ENCODE measurements at places on chromosomes 6 and 20.

- no peak for DNase-seq
Measured at GRCh38 chr6:24228681-24229255, 102.8 kb downstream of the NRSN1 start.

- DNase-seq, result no peak
Measured at GRCh38 chr6:42831237-42831636, 48.2 kb upstream of the RPL7L1 start.

- no peak for DNase-seq
Measured at GRCh38 chr6:170369403-170369802, 62.8 kb downstream of the FAM120B start.

DNA sequence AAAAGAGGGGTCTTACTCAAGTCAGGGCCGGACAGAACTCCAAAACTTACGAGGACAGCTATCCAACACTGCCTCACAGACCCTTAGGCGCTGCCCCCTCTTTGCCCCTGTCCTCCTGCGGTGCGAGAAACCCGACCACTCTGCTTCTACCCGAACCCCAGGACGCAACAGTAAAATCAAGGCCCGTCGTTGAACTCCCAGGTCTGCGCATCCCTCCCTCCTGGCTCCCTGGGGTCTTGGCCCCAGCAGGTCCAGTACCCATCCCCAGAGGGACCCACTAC, 6.4 kb downstream of the OLIG3 start:
- no peak for DNase-seq

- no peak for DNase-seq
Measured at GRCh38 chr20:19779634-19780033, 21.6 kb downstream of the RIN2 start.

- no peak for DNase-seq
Measured at GRCh38 chr6:45808917-45809316, 206.7 kb downstream of the CLIC5 start.

DNA sequence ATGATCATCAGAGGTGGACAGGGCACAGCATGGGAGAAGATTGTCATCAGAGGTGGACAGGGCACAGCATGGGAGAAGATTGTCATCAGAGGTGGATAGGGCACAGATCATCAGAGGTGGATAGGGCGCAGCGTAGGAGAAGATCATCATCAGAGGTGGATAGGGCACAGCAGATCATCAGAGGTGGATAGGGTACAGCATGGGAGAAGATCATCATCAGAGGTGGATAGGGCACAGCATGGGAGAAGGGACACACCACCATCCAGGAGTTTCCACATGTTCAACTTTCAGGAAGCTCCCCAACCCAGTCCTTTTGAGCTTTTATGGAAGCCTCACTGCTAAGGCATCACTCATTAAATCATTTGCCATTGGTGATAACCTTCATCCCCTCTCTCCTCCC, 104.1 kb downstream of the MAP7 start:
- no peak for DNase-seq

DNA sequence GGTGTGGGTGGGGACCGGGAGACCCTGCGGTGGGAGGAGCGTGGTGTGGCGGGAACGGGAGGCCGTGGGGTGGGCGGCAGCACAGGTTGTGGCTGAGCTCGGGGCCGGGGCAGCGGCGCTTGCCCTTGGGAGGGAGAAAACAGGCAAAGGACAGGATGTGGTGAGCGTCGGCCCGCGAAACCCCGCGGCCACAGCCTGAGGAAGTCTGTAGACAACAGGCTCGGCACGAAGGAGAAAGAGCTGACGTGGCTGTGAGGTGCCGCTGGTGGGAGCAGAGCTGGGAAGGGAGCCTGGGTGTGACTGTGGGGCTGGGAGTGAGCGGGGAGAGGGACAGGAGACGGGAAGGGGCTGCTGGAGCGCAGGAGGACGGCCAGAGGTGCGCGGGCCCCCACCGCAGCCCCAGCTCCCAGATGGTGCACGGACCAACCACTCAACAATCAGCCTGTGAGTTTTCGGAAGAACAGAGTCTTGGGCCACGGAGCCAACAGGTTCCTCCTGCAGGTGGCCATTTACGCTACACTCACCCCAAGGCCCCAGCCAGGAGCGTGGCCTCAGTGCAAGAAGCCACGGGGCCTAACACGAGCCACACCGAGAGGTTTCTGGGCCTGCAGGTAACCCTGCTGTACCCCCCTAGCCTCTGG, 202.8 kb downstream of the DLL1 start:
- DNase-seq, result peak; percentile 16

GRCh38 chr20:21514553-21515251, 838 bp upstream of the NKX2-2 start:
- DNase-seq, result no peak

- DNase-seq, result no peak
Measured at GRCh38 chr20:22288957-22289356, 295.4 kb downstream of the FOXA2 start.

GRCh38 chr6:116422238-116422637, 38.9 kb upstream of the CALHM6 start:
- DNase-seq, result no peak

GRCh38 chr6:38997128-38997761, 51.3 kb upstream of the GLP1R start:
- no peak for DNase-seq

DNA sequence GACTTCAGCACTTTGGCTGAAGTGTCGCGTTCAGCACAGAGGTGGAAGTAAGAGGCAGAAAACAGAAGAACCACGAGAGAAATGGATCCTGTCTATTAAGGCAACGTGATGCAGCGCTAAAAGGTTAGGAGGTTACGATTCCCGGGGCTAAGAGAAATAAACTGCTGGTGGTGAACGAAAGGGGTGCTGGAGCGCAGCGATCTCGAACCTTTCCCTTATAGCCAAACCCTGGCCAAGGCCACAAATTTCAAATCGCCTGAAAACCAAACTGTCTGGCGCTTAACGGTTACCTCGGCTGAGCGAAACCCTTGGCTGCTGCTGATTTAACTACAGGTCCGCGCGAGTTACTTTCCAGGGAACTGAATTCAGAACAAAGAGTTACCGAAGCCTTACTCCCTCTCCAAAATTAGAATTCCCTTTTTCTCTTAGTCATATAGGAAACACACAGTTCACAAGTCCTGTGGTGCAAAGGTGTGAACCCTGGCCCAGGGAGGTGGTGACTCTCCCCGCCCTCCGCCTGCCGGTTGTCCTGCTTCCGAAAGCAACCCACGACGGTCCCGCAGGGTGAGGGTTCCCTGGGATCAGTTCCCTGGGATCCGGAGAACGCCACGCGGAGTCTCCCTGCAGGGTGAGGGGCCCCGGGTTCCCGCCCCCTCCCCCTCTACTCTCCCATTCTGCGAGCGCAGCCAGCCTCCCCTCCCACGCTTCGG, 1.3 kb upstream of the SLC35D3 start:
- DNase-seq, result no peak

DNA sequence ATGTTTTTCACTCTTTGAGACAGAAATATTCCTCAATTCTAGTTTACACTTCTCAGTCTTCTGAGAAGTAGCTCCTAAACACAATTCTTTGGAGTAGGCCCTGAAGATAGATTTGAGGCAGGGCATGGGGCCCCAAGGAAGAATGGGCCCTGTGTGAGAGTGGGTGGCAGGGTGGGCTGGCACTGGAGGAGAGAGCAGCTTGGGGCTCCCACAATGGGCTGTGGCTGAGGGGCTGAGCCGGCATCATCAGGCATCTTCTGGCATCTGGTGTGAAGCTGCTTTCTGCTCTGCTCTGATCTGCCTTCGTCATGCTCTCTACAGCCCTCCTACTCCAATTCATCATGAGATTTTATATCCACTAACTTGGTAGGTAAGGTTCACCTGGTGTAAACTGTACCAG, 88.2 kb downstream of the CDH26 start:
- DNase-seq, result no peak

DNA sequence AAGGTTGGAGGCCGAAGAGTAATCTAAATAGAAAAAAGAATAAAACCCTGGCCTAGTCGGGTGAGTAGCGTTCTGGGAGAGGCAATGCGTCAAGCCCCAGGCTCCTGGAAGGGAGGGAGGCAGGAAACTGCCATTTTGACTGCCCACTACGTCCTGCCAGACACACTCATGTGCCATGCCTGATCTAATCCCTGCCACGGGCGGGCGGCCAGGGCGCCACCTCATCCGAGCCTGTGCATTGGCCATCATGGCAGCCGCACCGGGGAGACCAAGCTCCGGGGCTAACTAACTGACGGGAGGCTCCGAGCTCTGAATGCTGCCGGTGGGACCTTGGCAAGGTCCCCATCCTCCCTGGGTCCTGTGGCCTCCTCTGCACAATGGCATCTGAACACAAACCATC, 68.8 kb downstream of the INSM1 start:
- no peak for DNase-seq

DNA sequence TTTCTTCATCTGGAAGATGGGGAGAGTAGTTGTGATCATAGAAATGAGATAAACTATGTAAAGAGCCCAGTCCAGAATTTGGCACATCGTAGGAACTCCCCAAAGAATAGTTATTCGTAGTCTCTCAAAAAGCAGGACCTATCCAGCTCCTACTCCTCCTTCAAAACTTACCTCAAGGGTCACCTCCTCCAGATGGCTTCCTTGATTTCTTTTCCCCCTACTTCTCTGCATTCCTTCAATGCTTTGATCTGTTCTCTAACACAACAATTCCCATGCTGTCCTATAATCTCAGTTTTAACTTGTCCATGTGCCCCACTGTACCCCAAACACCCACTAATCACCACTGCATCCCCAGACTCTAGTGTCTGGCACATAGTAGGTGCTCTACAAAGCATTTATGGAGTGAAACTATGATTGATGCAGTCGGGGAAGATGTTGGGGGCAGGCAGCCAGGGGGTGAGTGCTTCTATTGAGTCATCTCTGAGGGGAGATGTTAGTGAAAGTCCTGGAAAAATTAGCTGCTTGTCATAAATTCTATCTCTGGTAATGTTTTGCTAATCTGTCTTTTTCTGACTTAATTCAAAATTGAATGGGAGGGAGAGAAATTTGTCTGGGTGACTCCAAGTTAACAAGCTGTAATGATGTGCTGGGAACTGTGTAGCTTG, 181.3 kb upstream of the KCNG1 start:
- DNase-seq, result no peak

- no peak for DNase-seq
Measured at GRCh38 chr6:20213271-20213798, 1.1 kb upstream of the MBOAT1 start.

DNA sequence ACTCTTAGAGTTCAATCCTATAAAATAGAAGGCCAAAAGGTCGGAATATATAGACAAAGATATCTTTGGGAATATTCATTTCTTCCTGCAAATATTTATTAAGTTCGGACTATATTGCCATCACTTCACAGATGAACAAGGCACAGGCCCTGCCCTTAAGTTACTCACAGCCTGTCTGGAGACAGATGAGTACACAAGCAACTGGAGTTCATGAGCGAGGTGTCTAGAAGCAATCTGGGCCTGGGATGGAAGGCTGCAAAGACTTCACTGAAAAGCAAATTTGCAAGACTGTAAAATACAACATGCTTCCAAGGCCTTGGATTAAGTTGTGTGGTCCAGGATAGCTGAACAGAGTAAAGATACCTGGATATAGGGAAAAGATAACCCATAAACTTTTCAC, 56.7 kb upstream of the CEP85L start:
- DNase-seq, result no peak

DNA sequence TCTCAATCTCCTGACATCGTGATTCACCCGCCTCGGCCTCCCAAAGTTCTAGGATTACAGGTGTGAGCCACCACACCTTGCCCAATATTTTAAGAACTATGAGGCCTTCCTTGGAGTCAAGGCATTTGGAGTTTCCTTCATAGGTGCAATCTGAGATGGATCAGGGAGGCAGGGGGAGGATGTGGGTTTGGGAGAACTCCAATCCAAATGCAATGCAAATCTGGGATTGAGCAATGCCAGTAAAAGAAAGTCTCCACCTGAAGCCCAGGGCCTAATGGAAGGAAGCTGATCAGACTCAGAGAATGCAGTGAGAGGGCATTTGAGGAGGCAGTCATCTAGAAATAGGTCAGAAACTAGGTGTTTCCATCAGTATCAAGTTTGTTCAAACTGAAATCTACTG, 21.2 kb downstream of the RSPH3 start:
- no peak for DNase-seq

GRCh38 chr20:23008667-23009066, 26.4 kb upstream of the SSTR4 start:
- DNase-seq, result no peak

- no peak for DNase-seq
Measured at GRCh38 chr6:3610206-3610605, 141.3 kb downstream of the PXDC1 start.

DNA sequence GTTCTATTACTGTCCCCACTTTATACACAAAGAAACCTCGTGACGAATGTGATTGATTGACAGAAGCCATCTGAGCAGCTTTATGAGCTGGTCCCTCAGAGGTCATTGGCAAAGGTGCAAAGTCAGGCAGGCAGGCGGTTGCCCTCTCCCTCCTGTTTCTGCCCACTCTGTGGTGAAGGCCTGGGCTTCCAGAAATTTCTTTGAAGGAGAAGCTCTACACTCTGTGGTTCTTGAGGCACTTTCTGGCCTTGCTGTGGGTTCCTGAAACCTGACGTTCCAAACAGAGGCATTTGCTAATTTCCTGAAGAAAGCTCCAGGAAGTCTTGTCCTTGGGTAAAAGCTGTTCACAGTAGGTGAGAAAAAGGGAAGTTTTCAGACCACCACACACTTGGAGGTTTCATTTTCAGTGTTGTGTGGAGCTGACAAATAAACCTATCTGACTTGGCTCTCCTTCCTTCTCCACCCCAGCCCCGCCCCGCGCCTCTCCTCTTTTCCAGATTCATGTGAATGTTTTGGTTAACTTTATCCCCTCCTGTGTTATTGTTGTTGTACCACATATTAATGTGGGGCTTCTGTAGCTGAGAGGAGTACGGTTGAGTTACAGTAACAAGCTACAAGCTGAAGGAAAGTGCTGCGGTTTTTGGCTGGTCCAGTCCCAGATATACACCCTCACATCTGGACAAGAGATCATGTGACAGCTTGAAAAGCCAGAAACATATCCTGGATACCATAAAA, 274.1 kb downstream of the CLIC5 start:
- DNase-seq, result no peak

GRCh38 chr20:4443016-4443415, 278.7 kb upstream of the PRND start:
- no peak for DNase-seq

DNA sequence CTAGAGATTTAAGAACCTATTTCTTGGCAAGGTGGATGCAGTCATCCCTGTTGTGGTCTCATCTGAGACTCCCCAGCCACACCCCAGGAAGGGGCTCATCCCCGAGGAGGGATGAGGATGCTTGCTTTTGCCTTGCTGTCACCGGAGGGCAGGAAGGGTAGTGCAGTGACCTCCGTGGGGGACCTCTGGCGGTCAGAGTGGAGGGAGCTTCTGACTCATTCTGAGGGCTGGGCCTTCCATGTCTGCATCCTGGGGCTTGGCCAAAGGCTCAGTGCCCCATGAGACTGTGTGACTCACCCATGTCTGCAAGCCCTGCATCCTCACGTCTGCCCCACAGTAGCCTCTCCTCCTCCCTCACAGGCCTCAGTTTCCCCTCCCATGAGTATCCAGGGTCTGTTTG, 38.7 kb downstream of the UQCC2 start:
- DNase-seq, result no peak

- DNase-seq, result peak; percentile 31
Measured at GRCh38 chr6:10720265-10720959, 2.5 kb upstream of the TMEM14C start.

DNA sequence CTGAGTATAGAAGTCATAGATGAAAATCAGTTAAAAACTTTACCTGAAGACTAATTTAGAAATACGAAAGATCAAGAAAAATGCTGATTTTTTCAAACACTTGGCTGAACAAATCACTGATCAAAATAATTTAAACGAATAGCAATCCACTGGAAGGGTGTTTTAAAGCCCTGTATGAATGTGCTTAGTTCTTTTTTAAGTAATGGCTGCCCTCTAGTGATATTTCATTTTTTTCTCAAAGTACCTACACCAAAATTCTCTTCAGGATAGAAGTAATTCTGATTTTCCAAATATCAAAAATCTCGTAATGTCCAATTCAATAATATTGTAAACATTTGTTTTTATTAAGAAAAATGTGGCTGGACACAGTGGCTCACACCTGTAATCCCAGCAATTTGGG, 32.5 kb downstream of the AKAP7 start:
- DNase-seq, result no peak
